ENCODE measurements at places on chromosomes 5 and 9.

DNA sequence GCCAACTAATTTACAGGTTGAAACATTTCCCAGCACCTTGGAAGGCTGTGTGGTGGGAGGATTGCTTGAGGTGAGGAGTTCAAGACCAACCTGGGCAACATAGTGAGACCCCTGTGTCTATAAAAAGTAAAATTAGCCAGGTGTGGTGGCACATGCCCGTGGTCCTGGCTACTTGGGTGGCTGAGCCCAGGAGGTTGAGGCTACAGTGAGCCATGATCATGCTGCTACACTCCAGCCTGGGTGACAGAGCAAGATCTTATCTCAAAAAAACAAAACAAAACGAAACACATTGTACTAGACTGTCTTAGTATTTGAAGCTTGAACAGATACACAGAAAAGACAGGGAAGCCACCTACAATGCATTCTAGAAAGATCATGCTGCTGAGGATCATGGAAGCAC is 2.8 kb upstream of the HSDL2 start:
- DNase-seq, result no peak

DNA sequence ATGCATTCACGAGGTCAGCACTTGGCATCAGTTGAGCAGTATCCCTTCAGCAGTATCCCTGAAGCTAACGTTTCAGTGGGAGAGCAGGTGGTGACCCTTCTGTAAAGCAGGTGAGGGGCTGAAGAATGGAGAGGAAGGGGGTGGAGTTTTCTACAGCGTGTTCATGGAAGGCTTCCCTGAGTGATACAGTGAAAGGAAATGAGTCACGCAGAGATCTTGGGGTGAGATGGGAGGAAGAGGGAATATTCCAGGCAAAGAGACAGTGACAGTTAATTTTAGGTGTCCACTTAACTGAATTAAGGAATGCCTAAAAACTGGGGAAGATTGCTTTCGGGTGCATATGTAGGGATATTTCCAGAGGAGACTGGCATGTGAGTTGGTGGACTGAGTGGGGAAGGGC is 25.7 kb downstream of the TAS2R1 start:
- DNase-seq, result no peak

- DNase-seq, result no peak
These were observed 30.1 kb upstream of the LPAR1 start for GRCh38 chr9:111068383-111068730.

DNA sequence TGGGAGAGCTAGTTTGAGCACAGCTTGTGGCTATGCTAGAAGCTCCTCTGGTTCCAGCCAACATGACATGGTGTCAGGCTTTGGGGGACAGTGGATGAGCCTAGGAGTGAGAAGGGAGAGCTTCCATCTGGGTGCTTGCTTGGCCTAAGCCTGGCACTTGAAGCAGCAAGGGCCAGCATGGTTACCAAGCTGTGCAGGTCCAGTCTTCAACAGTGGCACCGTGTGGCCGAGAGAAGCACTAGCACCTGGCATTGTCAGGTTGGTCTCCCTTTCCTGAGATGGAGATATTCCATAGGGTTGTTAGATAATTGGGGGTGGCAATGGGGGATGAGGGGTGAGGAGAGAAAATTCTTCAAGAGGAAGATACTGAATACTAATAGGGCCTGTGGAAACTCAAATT is 261.9 kb downstream of the PBX3 start:
- DNase-seq, result no peak

GRCh38 chr5:146047396-146047795 is 58.0 kb downstream of the PLAC8L1 start:
- no peak for DNase-seq

GRCh38 chr5:66647146-66647856 is 51.1 kb downstream of the MAST4 start:
- no peak for DNase-seq

DNA sequence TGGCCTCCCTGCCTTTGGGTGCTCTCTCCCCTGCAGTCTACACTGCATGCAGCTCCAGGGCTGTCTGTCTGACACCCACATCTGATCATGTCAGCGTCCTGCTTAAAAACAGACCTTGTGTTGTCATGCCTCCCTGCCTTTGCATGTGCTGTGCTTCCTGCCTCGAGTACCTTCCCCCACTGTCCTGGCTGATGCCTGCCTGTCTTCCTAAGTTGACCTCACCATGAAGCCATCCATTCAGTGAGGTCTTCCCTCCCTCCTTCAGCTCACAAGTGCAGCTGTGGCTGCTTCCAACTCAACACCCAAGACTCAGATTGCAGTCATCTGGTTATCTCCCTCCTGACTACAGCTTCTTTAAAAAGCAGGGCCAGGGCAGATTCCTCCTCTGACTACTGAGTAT is 5.5 kb downstream of the ANGPTL2 start:
- no peak for DNase-seq

DNA sequence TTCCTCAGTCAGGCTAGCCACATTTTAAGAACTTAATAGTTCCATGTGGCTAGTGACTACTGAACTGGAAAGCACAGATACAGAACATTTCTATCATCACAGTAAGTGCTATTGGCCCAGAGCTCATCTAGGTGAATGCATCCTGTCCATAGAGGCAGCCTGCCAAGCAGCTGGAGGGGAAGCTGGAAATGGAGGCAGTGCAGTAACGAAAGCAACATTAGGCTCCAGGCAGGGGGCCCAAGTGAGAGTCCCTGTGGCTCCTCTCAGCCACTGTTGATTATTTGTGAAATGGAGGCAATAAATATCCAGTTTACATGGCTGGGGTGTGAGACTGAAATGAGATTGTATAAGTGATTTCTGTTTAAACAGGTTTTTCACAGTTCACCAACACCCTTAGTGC is 227.2 kb upstream of the KLF9 start:
- no peak for DNase-seq
